ENCODE measurements at places on chromosomes 1 and 21.

DNA sequence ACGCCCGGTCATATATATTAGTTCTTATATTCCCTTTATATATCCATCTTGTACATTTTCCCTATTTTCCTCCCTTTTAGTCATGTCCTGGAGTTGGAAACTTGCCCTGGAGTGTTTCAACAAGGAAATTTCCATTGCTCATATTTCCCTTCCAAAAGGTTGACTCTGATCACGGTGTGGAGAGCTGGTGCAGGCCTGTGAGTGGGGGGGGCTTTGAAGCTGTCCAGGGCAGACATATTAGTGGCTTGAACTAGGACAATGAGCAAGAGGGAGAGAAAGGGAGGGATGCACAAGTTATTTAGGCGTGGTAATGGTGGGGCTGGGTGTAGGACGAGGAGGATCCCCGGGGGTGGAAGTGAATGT is 30.4 kb upstream of the TMEM61 start:
- no peak for DNase-seq

- DNase-seq = peak; percentile 73
Measured at GRCh38 chr1:175192630-175193526, at the start of gene KIAA0040. KIAA0040 (minus strand) TSS chr1:175192776; CDS start chr1:175161013, 31,763 bp downstream.

DNA sequence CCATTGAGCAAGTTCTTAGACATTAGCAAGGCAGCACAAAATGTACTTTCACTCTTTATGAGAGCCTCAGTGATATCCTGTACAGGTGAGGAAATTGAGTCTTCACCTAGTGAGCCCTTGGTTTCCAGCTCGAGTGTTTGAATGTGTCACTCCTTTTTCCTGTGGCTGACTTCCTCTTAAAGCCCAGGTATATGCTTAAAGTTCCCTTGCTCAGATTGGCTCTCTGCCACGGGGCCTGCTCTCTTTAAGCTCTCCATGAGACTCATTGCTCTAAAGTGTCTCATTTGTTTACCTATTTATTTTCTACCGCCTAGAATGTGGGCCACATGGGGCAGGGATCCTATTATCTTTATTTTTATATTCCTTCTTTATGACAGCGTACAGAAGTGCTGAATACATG is 324.9 kb downstream of the SIPA1L2 start:
- no peak for DNase-seq

DNA sequence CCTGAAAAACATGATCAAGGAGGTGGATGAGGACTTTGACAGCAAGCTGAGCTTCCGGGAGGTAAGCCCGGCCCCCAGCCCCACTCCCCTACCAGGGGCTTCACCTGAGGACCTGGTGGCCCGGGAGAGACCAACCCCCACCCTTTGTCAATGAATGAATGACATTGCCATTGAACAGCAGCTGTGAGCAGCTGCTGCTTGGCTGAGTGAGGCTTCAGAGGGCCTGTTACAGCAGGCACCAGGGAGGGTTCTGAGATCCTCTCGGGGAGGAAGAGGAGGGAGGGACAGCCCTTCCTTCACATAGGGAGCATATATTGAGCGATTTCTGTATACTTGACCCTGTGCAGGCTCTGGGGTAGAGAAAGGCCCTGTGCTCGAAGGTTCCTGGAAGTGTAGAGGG is 12.3 kb upstream of the CTRC start:
- no peak for DNase-seq

GRCh38 chr1:66265796-66266195 is 268.2 kb upstream of the SGIP1 start:
- DNase-seq = no peak

DNA sequence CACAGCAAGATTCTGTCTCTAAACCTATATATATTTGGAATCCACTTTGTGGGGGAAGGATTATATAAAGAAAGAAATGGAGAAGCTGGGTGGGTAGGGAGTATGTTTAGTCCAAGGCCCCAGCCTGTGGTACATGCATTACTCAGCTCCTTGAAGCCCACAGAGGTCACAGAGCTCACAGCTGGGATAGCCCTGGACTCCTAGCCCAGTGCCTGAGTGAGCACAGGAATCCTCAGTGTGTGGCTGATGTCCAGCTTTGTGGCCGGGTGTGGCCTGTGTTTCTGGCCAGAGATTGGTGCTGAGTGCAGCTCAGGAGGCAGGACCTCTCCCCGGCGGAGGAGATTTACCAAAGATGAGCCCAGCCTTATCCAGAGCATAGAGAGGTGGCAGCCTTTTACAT is 7.6 kb downstream of the CAPN9 start:
- DNase-seq = peak; percentile 12

DNA sequence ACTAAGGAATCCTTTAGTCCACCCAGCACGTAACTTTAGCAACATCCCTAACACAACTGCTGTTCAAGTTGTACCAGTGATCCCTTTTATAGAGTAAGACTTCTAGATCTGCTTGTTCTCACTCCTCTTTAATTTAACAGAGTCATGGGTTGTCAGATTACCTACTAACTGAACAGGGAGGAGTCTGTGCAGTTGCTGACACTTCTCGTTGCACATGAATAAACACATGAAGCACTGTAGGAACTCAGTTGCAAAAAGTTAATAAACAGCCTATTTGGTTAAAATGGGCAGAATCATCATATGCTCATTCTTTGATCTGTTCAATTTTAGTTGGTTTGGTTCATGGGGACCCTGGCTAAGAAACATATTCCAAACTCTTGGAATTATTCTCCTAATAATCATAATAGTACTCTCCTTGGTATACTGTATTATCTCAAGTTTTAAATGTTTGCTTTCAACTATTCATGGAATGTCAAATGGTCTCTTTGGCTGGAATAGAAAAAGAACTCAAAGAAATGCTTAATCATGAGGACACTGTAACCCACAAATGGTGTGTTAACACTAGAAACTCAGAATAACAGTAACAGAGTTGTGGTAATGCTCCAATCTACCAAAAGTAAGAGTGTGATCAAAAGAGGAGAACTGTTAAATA is 15.6 kb downstream of the PLPPR5 start:
- DNase-seq = no peak

DNA sequence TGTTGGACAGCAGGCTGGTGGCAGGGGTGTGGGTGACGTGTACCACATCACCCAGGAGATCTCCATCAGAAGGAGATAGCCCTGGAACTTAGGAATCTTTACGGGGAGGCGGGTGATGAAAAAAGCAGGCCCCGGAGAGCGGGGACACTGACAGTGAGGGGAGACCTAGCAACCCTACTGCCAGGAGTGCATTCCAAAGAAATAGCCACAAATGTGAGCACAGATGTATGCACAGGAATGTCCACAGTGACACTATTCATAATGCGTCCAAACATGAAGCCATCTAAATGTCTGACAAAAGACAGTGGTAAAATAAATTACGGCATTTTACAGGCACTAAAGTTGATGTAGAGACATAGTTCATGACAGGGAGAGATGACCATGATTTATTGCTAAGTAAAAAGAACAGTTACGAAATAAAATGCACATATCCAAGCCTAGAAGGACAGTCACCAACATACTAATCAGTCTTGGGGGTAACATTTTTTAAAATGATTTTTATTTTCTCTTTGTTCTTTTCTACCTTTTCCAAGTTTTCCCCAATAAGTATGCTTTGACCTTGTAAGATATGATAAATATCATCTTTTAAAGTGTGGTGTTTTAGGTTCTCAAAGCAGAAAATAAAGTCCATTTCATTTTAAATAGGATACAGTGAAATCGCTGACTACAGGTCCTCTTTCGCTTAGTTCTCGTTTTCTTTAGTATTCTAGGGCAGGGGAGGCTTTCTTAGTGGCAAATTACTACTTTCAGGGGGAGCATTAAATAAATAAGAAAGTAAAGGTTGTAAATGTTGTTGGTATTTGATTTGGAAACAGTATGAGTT is 21.3 kb downstream of the CD247 start:
- DNase-seq = no peak

DNA sequence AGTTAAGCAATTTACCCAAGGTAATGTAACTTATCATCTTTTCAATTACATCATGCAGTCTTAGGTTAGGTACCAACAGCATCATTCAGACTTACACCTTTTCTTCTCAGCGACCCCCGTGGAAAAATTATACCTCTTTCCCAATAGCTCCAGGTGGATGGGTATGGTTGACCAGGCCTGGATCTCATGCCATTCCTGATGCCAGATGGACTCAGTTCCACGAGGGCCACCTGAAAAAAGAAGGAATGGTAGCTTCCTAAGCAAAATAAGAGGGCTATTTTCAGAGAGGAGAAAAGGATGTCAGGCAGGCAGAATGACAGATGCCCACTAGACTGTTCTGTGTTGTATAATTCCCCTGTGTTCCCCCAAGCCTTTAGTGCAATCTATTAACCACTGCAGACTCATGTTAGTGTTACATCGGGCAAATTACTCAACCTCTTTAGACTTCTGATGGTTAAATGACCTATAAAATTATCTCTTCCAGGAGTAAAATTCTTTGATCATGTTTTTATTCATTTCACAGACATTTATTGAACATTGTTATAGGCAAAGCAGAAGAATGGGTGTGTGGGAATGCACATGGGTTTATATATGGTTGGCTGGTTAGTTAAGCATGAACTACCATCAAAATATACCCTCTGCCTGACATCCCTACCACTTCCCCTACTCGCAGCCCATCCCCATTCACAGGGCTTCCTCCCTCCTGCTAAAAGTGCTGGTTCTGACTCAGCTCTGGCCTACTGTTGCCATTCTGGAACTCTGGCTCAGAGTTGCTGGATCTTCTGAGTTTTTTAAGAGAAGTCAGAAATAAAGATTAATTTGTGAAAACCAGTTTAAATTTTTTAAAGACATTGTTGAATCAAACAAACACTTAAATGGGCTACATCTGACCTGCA is 10.6 kb upstream of the MYSM1 start:
- DNase-seq = peak; percentile 72

GRCh38 chr21:17539743-17540341 is 27.0 kb downstream of the CXADR start:
- DNase-seq = peak; percentile 51

DNA sequence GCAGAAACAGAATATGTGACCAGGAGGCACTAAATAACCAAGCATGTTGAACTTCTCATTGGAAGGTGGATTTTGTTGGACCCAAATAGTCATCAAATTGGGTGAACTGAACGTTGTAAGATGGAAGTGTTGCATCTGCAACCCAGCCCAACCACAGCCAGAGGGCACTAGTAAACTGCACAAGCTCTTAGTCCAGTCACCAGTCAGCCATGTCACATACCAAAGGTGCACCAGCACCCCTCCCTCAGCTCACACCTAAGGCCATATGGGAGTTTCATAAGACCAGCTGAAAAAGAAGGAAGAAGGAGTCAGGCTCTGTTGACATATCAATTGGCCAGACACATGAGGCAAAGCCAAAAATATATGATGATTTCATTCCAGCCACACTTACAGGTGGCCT is 481.7 kb upstream of the NR5A2 start:
- DNase-seq = no peak

DNA sequence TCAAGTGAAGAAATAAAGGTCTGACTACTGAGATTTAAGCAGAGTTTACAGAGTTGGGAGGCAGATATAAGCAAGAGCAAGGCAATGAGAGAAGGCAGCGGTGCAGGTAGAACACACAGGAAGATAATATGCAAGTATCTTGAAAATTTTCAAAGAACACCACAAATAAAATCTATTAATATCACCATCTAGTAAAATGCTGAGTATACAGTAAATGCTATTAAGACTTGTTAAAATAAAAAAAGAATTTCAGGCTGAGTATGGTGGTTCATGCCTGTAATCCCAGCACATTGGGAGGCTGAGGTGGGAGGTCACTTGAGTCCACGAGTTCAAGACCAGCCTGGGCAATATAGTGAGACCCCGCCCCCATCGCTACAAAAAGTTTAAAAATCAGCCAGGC is 20.0 kb downstream of the SORT1 start:
- no peak for DNase-seq

DNA sequence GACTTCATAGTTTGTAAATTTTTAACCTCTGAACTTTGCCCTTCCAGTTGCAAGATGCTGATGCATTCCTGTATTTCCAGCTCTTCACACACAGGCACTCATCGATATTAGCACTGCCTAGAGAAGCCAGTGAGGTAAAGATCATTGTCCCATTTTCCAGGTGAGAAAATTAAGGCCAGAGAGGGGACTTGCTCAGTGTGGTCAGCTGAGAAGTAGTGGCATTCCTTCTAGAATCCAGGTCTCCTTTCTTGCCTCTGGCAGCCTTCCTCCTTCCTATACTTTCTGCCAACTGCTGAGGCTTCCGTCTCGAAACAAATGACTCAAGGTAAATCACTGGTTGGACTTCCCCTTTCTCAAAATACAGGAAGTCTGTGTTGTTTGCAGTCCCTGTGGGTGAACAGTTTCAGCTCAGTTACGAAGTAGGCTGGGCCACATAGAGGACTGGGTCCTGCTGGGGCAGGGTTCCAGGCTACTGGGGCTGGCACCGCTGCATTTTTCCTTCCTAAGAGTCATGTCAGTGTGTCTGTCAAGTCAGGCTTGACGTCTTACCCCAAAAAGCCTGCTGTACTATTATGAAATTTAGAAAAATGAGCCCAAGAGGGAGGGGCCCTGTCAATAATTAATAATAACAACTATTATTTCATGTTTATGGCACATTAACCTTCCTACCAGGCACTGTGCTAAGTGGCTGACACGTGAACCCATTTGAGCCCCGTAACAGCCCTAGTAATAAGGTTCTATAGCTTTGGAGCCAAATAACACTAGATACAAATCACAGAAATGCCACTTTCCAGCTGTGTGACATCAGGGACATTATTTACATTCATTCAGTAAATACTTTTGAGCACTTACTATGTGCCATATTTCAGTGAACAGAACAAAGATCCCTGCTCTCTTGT is 16.6 kb upstream of the RNF19B start:
- DNase-seq = peak; percentile 88

DNA sequence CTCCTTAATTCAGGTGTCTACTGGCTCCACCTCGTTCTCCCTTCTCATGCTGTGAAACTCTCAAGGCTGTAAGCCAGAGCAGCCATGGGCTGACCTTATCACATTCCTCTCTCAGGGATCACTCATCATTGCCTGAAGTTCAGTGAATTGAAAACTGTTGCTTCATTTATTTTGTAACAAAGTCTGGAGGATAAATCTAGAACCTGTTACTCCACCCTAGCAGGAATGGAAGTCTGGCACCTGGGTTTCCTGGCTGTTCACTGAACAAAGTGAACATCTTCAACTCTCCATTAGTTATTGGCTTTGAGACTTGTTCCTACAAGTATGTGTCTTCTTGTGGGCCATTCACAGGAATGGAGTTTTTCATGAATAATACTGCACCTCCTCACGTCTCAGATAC is 584.1 kb downstream of the PTPRU start:
- DNase-seq = no peak

- no peak for DNase-seq
Measured at GRCh38 chr1:36906555-36906954, 127.8 kb downstream of the GRIK3 start.

DNA sequence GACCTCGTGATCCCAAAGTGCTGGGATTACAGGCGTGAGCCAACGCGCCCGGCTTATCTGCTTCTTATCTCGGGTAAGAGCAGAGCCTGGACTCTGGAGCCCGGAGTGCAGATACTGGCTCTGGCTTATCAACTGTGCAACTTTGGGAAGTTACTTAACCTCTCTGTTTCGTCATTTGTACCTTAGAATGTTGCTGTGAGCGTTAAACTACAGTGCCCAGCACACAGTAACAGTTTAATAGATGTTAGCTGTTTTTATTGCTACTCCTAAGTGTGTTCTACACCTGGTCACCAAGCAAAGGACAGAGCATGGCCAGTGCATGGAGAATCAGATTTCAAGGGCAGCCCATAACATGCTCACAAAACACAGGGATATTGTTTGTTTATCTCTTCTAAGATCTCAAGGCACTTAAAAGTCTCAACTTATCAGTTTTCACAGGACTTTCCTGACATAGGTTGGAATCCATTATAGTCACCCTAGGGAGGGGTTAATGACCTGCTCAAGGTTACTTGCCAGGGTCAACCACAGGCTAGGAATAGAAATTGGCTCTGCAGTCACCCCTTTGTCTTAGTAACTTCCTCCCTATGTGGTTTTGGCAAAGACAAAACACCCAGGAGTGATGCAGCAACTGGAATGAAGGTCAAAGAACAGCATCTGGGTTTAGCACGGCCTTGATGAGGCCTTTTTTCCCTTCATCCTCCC is 22.5 kb upstream of the SRP9 start:
- DNase-seq = peak; percentile 42
